ENCODE measurements at places on chromosomes 16 and 17.
A peak's percentile ranks its signal among the peaks of the same experiment; 100 is the strongest.

- no peak for DNase-seq
Observed at GRCh38 chr17:64504769-64505339, 1.2 kb downstream of the DDX5 start.

- DNase-seq: no peak
Observed at GRCh38 chr16:85199069-85199725, 86.9 kb upstream of the CIBAR2 start.

DNA sequence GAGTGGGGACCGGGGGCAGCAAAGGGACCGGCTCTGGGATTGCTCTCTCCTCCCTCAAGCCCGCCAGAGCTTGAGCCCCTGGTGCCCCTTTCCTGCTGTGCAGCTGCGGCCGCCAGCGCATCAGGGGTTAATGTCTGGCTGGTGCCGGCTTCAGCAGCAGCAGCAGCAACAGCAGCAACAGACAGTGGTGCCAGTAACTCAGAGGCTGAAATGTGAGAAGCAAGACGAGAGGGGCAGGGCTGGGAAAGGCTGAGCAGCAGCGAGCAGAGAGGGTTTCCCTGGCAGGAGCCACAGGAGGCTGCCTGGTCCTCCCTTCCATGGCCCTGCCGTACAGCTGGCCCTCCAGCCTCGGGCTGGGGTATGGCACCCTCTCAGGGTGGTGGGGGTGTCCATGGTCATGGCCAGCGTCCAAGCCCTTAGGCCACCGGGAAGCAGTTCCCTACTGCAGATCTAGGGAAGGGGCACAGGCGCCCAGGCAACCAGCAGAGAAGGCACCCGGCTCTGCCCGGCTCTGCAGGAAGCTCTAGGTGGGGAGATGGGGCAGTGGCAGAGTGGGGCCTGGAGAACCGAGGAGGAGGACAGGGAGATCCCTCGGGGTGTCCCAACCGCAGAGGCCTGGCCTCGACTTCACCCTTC is 21.1 kb upstream of the TFAP4 start:
- DNase-seq: peak; percentile 35

DNA sequence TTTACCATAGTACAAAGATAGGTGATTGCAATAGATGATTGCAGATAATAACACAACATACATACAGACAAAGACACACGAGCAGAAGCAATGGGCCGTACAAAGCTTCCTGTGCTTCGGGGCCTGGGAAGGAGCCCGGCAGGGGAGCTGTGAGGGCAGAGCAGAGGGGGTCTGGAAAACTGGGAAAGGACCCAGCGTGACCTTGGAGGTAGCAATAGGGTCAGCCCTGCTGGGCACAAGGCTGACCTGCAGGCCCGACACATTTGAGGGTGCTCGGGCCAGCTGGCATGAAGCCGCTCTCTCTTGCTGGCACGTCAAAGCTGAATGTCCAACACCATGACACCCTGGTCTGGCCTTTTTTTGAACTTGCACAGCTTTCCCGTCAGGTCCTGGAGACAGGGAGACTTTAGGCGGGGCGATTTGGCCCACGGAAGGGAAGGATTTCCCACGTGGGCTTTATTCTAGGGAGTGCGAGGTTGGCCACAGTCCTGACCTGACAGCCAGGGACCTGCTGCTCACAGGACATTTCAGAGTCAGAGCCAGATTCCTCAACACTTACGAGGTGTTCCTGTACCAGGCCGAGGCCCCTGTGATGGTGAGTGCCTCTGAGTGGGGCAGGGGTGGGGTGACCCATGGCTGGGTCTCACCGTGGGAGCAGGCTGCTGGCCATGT is 83.2 kb downstream of the NTN1 start:
- no peak for DNase-seq

- DNase-seq: no peak
Observed at GRCh38 chr16:10171221-10171620, 11.0 kb downstream of the GRIN2A start.

DNA sequence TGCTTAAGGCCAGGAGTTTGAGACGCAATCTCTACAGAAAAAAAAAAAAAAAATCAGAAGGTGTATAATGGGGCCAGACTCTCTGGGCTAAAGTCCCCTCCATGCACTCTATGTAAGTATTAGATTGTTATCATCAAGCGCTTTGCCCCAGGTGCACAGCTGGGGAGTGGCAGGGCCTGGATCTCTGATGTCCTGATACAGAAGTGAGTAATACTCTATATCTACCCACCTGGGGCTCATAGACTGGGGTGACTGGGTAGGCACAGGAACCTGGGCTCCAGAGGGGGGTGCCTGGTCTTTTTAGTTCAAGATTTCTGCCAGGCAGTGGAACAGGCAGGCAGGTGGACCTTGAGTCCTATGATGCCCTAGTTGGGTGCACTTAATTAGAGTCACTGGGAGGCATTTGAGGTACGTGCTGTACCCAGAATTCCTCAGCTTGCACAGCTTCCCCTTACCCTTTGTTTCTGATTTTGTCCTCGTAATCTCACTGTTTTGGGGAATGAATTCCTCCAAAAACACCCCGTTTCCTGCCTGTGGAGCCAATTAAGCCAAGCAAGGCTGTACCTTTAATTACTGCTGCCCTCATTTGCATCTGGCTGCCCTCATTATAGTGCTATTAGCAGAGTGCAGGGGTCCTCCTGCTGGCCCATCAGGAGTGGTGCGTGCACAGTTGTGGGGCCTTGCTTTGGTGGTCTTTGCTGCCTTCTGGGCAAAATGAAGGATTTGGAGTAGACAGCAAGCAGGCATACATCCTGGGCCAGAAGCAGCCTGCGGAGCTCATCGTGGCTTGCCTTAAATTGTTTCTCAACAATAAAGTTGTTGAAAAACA is 239.0 kb downstream of the SNX29 start:
- DNase-seq: no peak

GRCh38 chr17:39196241-39196807 is 1.1 kb downstream of the CACNB1 start:
- DNase-seq: no peak

GRCh38 chr16:56841233-56841632 is 23.8 kb upstream of the SLC12A3 start:
- no peak for DNase-seq

GRCh38 chr16:55754056-55754455 is 78.8 kb downstream of the CES1 start:
- DNase-seq: no peak

GRCh38 chr16:78694414-78694813 is 595.0 kb downstream of the WWOX start:
- DNase-seq: no peak

DNA sequence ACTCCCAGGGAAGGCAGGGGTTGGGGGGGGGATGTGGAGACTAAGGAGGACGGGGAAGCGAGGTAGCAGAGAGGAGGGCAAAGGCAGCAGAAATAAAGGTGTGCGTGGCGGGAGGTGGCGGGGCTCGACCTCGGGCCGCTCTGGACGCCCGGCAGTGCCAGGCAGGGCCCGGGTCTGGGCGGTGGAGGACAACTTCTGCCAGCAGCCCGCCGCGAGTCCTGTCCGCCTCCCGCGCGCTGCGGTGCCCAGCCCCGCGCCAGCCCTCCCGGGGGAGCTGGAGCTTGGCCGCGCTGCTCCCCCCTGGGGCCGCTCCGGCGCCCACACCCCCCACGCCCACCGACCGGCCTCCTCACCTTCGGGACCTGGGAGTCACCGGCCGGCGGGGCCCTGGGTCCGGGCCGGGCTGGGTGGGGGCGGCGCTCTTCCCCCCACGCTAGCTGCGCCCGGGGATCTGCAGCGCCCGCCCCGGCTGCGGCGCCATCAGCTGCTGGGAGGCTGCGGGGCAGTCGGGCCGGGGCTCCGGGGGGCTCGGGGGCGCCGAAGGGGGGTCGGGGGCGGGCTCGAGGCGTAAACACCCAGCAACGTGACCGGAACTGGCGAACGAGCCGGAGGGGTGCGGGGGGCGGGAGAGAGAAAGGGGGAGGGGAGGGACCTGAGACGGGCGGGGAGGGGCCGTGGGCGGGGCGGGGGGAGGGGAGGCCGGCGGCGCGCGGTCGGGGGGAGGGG is at the start of gene CCDC92B:
Gene CCDC92B (minus strand): TSS at position 595 of the 726 bp plus-strand sequence. CDS start 14,507 bp downstream, outside the sequence.
- DNase-seq: no peak

- DNase-seq: no peak
Observed at GRCh38 chr17:57565176-57565575, 179.9 kb downstream of the CCDC182 start.

GRCh38 chr17:5557990-5558389 is 26.3 kb downstream of the NLRP1 start:
- DNase-seq: no peak

GRCh38 chr16:22929461-22929860 is 115.5 kb downstream of the HS3ST2 start:
- peak; percentile 2 for DNase-seq

DNA sequence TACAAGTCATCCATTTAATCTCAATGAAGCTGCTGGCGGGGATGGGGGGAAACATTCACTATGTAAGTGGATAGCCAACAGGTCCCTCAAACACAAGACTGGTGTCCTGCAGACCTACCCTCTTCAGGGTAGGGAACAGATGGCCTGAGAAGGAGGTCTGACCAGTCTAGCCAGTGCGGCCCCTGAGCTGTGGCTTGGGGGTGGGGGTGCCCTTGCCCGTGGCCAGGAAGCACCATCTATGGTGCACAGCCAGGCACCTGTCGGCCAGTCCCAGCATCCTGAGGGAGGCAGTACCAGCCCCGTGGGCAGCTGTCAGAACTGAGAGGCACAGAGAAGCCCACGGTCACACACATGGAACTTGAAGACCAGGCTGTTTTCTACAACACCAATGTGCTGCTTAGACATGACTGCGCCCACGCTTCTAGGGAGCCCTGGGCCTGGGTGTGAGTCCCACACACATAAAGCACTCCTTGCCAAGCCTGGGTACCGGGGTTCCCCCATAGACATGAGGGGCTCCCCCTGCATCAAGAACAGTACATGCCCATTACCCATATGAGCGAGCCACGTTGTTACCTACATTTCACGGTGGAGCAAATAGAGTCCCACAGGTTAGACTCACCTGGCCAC is 40.9 kb downstream of the RMI2 start:
- DNase-seq: no peak

GRCh38 chr16:15403392-15403995 is 7.9 kb downstream of the MPV17L start:
- DNase-seq: no peak

GRCh38 chr16:90035902-90036301 is 16.6 kb upstream of the DBNDD1 start:
- no peak for DNase-seq

- DNase-seq: no peak
Observed at GRCh38 chr16:46962629-46963028, 10.8 kb downstream of the DNAJA2 start.

DNA sequence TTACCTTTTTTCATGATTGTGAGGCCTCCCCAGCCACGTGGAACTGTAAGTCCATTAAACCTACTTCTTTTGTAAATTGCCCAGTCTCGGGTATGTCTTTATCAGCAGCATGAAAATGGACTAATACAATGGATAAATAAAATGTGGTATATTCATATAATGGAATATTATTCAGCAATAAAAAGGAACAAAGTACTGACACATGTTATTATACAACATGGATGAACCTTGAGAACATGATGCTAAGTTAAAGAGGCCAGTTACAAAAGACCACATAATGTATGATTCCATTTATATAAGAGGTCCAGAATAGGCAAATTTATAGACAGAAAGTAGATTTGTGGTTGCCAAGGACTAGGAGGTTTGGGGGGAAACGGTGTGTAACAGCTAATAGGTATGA is 5.3 kb downstream of the ERN1 start:
- DNase-seq: no peak

DNA sequence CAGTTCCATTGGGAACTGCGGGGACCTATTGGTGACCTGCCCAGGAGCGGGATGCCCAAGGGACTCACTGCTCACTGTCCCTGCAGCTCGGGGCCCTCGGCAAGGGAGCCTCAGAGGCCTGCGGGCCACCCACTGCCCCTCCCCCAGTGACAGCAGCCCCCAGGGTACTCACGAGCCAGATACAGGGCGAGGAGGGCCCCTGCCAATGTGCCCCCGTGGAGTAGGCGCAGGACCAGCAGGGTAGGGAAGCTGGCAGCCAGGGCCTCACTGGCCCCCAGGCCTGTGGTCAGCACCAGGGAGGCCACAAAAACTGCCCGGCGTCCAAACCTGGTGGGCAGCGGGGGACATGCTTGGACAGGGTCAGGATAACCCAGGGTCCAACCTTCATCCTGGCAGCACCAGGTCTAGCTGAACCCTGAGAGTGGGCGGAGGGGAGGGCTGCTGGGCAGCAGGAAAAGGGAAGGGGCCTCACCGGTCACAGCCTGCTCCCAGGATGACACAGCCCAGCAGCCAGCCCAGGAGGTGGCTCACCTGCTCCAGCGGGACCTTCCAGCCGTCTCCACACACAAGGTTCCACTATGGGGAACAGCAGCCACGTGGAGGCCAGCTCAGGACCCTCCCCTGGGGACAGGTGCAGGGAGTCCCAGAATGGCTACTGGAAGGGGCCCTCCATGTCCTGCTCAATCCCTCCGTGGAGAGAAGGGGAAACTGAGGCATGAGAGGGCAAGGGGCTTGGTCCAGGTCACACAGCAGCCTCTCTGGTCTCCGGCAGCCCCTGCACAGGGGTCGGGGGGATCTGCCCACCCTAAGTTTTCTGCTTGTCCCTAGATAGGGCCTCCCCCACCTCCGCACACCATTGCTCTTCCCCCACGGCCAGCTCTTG is 855 bp downstream of the SLC22A31 start:
- no peak for DNase-seq

DNA sequence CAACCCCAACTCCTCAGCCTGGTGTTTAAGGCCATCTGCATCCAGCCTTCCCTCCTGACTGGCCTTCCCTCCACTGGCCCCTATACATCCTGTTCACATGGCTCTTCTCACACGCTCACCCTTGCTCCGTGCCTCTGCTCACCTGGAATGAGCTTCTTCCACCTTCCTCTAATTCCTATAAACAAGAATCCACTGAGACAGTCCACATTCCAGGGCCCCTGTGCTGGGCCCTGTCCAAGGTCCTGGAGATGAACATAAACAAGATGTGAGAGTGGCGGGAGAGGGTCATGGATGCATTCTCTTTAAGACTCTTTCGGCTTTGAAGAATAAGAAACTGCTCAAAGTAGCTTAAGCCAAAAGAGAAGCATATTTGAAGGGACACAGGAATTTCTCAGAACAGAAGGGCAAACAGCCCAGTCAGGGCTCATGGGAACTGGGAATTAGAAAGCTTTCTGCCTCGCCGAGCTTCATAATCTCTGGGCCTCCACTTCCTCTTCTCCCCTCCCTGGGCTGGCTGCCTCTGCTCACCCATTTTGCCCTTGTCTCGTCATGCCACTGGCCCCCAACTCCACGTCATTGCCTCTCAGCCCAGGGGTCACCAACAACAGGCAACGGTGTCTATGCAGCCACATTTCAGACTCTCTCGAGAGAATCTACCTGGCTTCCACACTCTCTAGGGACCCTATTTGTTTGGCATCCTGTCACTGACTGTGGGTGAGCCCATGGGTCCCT is 13.5 kb downstream of the SPPL2C start:
- no peak for DNase-seq
